ENCODE measurements at places on chromosomes 13 and 19.

GRCh38 chr19:5338656-5339197, 1.9 kb downstream of the PTPRS start:
- DNase-seq: no peak

DNA sequence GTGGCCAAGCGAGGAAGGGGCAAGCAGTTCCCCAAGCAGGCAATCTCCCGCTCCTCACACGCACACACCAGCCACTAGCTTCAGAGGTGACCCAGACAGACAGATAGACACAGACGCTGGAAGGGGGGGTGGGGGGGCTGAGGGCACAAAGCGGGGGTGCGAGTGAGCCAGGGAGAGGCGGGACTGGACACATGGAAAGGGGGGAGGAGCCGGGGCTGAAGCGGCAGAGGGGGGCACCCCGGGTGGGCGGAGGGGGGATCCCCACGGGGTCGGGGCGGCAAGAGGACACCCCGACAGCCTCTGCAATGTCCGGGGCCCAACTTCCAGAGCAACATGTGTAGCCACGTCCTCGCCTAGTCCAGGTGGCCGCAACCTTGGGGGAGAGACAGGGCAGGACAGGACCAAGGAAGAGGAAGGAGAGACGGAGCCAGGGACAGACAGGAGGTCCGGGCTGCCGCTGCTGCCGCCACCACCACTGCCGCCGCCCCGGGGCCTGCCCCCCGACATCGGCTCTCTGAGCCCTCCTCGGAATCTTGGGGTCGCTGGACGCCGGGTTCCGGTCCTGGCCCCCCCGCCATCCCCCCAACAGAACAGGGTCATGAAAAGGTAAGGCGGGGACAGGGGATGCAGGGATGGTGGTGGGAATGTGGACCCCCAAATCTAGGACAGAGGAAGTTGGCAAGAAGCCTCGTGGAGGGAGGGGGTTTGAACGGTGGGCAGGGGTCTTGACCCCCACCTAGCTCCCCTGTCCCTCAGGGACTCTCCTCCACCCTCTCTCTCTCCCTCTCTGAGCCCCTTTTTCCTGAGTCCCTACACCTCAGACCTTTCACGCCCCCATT, 1.1 kb downstream of the GRIN2D start:
- DNase-seq: no peak

DNA sequence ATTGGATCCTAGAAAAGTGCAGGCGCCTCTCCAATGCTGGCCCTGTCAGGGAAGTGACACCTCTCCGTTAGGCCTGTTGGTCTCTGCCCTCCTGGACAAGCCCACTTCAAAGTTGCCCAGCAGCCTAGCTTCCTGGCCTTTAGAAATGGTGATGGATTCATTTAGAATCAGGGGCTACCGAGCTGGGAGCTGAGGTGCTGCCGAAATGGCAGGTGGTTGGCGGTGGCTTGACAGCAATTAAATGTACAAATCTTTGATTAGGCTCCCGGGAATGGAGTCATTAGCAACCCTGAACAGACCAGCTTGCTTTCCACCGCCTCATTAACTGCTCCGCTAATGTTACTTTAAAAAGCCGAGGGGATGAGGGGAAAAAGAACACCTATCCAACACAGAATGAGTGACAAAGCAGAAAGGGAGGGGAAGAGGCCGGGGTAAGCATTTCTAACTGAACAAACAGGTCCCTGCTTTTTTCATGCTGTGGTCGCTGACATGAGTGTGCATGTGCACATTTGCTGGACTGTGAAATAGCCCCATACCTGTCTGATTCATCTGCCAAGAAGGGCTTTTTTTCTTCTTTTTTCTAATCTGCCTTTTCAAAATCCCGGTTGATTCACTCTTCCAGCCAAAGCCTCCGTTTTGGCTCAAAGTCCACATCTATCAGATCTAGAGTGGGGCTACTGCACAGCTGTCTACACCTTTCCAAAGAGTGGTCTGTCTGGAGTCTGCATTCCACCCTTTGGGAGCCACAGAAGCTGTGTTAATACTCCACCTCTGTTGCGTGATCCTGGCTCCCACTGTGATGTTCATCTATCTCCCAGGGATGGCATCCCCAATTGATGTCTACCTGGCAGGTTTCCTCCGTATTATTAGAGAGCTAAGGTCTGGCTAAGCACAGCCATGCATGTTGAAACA, 431.9 kb downstream of the COG6 start:
- no peak for DNase-seq

GRCh38 chr19:45439569-45440258, 16.0 kb upstream of the ERCC1 start:
- DNase-seq: peak; percentile 68

- no peak for DNase-seq
Observed at GRCh38 chr13:110262082-110262436, 44.9 kb downstream of the COL4A1 start.

DNA sequence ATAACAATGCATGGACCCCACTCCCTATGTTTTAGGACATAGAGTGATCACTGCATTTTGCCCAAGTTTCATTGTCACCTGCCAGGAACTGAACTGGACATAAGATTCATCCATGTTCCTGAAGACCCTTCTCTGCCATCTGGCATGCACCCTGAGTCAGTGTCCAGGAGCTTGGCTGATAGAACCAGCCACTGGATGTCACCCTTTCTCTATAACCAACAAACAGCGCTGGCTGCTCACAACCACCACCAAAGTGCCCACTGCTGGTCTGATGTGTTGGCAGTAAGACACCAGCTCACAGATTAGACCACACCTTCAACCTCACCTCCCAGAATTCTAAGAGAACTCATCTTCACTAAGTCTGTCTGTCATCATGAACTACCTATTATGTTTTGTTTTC, 333.4 kb downstream of the ITGBL1 start:
- no peak for DNase-seq

DNA sequence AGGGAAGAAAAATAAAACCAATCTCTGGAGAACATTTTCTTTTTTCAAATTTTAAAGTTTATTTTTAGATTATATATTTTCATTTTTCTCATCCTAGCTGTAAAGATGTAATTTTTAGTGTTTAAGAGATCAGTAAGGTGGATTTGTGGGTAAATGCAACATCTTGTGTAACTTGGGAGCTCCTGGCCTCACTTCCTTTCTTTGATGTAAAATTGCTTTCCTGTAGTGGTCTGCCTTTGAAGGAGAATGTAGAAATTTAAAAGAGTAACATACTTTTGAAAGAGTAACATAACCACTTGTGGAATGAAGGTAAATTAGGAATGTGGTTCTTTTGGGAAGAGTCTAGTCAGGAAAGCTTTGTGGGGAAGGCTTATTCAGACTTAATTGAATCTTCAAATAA, 95.7 kb upstream of the AKAP11 start:
- DNase-seq: no peak
